ENCODE measurements at places on chromosomes 3 and 15. TPM values are rescaled to one million over a fixed set of nuclear protein-coding genes. Genes with fewer than 3 reads are reported as not detected.

GRCh38 chr3:134899786-134900185 is 104.7 kb downstream of the EPHB1 start:
- peaks cover 27% of the 10 kb centered on the region for H3K4me1 ChIP-seq
- no peaks in the 10 kb centered on the region for H3K36me3 ChIP-seq

Gene HHLA2
- 0.54 TPM for polyA plus RNA-seq

Gene XCR1
- polyA plus RNA-seq = not detected

GRCh38 chr3:15299036-15299435 is 33.4 kb downstream of the SH3BP5 start:
- no peak overlapping the region for H3K27ac ChIP-seq
- no peak for DNase-seq

Gene CELF6
- 0.09 TPM for polyA plus RNA-seq

Gene ACTC1
- polyA plus RNA-seq = 1.6 TPM

Gene KBTBD13
- not detected for polyA plus RNA-seq

GRCh38 chr3:11168881-11169805 is 14.8 kb downstream of the HRH1 start:
- no peaks in the 10 kb centered on the region for H3K36me3 ChIP-seq
- H3K4me1 ChIP-seq = no peaks in the 10 kb centered on the region
- H3K27ac ChIP-seq = no peak overlapping the region
- H3K27me3 ChIP-seq = no peaks in the 10 kb centered on the region
- no peak for DNase-seq
- no peak overlapping the region for H3K4me3 ChIP-seq

DNA sequence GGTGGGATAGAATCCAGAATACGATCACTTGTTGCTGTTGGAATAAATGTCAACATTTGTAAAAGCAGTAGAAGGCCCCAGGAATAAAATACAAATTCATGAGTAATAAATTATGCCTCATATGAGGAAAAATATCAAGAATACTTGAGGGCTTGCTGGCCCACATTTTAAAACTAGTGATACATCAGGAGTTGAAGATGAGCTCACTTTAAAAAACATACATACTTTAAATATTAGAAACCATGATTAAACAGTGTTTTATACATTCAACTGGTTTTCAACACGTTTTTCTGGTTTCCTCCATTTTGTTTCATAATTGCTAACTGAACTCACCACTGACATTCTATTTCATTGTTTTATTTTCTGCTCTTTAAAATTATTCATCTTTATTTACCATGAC is 141.4 kb downstream of the TFG start:
- no peaks in the 10 kb centered on the region for H3K36me3 ChIP-seq
- no peaks in the 10 kb centered on the region for H3K4me1 ChIP-seq

DNA sequence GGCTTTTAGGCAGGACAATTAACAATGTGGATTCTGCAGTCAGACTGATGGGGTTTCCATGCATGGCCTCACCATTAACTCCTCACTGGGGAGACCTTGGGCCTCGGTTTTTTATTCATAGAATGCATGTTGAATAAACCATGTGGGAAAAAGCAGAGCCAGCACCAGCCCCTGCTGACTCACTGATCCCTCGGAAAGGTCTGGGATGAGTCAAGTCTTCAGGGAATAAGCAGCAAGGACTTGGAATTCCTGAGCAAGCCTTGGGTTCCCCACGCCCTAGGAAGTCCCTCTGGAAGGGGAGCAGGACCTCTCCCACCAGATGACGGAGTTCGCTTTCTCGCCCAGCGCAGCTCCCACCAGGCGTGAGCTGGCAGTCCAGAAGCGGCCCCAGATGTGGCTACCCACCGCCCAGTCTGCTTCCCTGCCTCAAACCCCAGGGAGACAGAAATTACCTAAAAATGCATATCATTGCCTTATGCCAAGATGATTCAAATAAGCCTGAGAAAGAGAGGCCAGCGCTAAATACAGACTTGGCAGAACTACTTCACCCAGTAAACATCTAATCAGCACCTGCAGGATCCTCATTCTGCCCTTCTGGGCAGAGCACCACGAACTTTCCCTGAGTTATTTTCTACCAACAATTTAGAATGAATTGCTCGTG is 45.4 kb downstream of the BTD start:
- peak overlapping the region; percentile 81 for H3K27ac ChIP-seq
- H3K27me3 ChIP-seq = no peaks in the 10 kb centered on the region
- peaks cover 38% of the 10 kb centered on the region for H3K4me1 ChIP-seq
- no peak for DNase-seq
- no peak overlapping the region for H3K4me3 ChIP-seq

Gene SNTN
- not detected for polyA plus RNA-seq

DNA sequence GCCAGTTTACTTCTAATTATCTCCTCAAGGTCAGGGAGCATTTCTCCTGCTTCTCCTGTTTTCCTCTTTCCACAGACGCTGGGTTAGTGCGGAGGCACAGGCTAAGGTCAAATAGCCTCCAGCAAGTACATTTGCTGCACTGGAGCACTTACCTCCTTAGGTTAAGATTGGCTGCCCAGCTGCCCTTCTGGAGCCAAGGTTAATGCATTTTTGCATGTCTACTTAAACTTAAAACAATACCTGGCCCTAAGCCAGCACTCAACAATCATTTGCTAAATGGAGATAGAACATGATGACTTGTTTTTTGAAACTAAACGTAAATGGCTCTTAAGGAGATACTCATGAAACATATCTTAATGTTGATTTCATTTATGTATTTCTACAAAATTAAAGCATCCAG is 83.5 kb downstream of the SSR3 start:
- no peaks in the 10 kb centered on the region for H3K36me3 ChIP-seq
- H3K4me3 ChIP-seq = no peak overlapping the region
- H3K4me1 ChIP-seq = no peaks in the 10 kb centered on the region
- H3K27me3 ChIP-seq = no peaks in the 10 kb centered on the region
- no peak for DNase-seq
- no peak overlapping the region for H3K27ac ChIP-seq

Gene ISL2
- not detected for polyA plus RNA-seq

- no peaks in the 10 kb centered on the region for H3K4me1 ChIP-seq
- no peaks in the 10 kb centered on the region for H3K36me3 ChIP-seq
- no peak overlapping the region for H3K27ac ChIP-seq
- H3K4me3 ChIP-seq = no peak overlapping the region
- no peak for DNase-seq
Observed at GRCh38 chr15:57025264-57025926, 107.0 kb downstream of the TCF12 start.

DNA sequence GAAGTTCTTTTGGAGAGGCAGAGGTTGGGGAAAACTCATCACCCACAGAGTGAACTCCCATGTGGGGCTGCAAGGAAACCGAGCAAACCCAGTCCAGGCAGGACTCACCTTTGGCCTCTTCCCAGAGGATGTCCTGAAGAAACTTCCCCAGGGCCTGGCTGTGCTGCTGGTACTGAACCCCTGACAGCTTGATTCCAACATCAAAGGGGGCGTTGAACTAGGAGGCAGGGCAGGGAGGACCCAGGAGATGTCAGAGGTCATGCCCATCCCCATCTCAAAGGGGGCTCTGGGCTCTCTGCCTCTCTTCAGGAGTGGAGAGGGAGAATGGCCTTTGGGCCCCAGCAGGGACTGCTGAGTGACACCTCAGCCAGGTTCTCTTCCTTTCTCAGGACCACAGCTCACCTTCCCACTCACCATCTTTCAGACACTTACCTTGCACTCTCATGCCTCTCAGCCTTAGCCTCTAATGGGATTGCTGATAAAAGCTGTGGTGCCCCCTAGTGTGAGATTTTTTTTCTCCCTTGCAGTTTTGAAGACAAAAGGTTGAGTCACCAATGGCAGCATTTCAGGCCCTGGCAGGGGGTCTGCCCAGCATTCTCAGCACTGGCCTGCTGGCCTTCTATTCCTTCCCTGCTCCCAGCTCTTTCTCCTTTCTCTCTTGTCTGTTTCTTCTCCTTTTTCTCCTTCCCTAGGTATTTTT is 6.0 kb downstream of the GHRL start:
- no peaks in the 10 kb centered on the region for H3K27me3 ChIP-seq
- peaks cover 8% of the 10 kb centered on the region for H3K36me3 ChIP-seq
- peaks cover 7% of the 10 kb centered on the region for H3K4me1 ChIP-seq
- no peak overlapping the region for H3K4me3 ChIP-seq
- no peak overlapping the region for H3K27ac ChIP-seq

Gene SPATA12
- polyA plus RNA-seq = 0.32 TPM

GRCh38 chr15:37246065-37246464 is 145.7 kb upstream of the MEIS2 start:
- no peaks in the 10 kb centered on the region for H3K4me1 ChIP-seq
- H3K27ac ChIP-seq = no peak overlapping the region
- no peak overlapping the region for H3K4me3 ChIP-seq
- no peak for DNase-seq
- H3K27me3 ChIP-seq = no peaks in the 10 kb centered on the region
- H3K36me3 ChIP-seq = no peaks in the 10 kb centered on the region

DNA sequence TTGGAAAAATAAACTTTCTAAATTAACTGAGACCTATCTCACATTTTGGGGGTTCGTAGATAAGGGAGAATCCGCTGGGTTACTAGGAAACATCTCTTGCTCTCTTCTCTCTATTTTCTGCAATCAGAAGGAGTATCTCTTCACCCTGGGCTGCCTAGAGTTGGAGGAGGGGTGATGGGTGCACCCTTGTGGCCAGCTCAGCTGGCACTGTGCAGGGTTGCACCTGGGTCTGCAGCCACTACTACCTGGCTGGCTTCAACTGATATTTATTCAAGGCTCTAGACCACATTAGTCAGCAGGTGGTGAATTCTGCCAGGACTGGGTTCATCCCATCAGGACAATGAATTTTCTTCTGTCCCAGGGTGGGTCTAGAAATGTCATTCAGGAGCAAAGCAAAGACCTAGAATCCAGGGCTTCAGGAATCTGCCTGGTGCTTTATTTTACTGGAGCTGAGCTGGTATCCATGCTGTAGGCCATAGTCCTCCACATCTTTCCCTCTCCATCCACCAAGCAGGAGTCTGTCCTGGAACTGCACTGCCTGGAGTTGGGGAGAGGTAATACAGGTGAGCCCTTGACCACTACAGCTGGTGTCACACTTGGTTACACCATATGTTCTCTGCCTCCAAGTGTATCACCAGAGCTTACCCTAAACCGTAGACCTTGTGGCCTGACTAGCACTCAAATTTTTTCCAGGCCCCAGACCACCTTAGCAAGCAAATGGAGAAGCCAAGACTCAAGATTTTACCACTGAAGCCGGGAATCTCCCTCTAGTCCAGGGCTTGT is 14.0 kb downstream of the OR5K4 start:
- no peak overlapping the region for H3K4me3 ChIP-seq
- H3K27me3 ChIP-seq = no peaks in the 10 kb centered on the region
- H3K36me3 ChIP-seq = no peaks in the 10 kb centered on the region
- H3K27ac ChIP-seq = no peak overlapping the region
- H3K4me1 ChIP-seq = no peaks in the 10 kb centered on the region

Gene CRABP1
- not detected for polyA plus RNA-seq

DNA sequence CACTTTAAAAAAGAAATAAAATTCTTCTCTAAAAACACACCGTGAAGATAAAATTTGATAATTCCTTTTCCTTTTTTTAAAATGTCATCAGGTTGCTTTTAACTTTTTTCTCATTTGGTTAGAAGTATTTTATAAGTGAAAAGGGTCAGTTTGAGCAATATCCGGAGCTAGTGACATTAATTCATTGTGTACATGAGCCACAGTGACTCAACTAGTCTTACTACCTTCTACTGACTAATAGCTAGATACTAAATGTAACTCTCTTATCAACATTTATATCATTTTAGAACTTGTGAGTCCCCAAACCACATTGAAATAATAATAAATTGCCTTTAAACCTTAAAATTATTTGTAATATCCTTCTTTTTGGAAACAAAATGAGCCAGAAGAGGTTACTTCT is 101.2 kb upstream of the ZBTB20 start:
- no peak overlapping the region for H3K4me3 ChIP-seq
- no peaks in the 10 kb centered on the region for H3K36me3 ChIP-seq

DNA sequence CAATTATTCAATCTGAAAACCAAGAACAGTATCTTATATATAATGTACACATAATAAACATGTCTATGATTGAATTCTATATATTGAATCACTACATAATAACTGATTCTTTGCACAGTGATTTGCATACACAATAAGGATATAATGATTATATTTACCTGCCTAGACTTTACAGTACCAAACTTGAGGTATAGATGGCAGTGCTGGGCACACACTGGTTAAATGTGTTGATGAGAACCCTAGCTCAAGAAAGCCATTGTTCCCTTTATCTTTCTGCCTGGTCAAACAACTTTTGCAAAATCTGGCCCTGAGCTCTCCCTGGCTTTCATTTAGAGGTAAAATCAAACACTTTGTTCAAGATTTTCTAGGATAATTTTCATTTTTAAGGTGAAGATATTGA is 697.7 kb downstream of the TUSC7 start:
- DNase-seq = no peak
- H3K4me1 ChIP-seq = no peaks in the 10 kb centered on the region
- H3K36me3 ChIP-seq = no peaks in the 10 kb centered on the region
- H3K4me3 ChIP-seq = no peak overlapping the region
- H3K27me3 ChIP-seq = no peaks in the 10 kb centered on the region

GRCh38 chr3:16329036-16329825 is 64.2 kb downstream of the OXNAD1 start:
- H3K4me1 ChIP-seq = no peaks in the 10 kb centered on the region
- no peak for DNase-seq
- H3K27ac ChIP-seq = no peak overlapping the region
- no peaks in the 10 kb centered on the region for H3K27me3 ChIP-seq

DNA sequence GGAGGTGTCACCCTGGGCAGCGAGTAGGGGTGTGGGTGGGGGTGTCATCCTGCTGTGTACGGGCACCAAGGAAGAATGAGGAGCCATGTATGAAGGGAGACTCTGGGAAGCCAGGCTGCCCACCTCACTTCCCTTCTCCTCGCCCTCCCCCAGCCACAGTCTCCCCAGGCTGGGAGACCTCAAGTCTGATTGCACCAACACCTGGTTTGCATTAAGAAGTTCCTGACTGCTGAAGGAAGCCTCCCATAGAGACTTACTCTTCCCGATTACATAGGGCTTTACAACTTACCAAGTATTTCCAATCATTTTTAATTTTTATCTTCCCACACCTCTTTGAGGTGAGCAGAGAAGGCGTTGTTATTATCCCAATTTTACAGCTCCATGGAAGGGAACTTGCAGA is 29.5 kb upstream of the SMAD3 start:
- no peak overlapping the region for H3K27ac ChIP-seq
- H3K36me3 ChIP-seq = no peaks in the 10 kb centered on the region
- no peak overlapping the region for H3K4me3 ChIP-seq
- DNase-seq = no peak
- peaks cover 5% of the 10 kb centered on the region for H3K4me1 ChIP-seq
- H3K27me3 ChIP-seq = no peaks in the 10 kb centered on the region

DNA sequence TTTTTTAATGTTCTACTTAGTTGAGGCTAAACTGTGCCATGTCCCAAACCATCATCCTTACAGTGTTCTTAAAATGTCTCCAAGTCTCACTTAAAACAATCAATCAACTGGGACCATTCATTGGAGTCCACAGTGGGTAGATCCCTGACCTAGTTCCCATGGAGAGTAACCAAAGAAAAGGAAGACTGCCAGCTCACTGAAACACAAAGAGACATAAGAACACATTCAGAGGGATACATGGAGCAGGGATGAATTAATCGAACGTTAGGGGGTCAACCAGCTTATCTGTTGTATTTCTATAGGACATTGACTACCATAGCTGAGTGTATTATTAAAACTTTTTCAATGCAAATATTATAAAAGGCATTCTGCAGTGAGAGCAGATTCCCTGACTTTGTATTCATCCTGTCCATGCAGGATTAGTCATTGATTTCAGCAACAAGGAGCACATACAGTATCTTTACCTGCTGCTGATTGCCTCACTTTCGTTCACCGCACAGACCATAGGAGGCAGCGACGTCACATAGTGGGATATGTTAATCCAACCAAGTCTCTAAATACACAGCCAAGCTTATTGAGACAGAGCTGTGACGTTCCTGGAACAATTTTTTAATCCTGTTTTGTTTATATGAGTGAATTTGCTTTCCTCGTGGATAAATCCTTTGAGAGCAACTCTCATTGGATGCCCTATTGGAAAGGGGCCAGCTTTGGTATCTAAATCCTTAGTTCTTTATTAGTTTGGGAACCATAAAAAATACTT is 364.9 kb upstream of the RBMS3 start:
- H3K27me3 ChIP-seq = no peaks in the 10 kb centered on the region
- H3K36me3 ChIP-seq = no peaks in the 10 kb centered on the region
- DNase-seq = no peak
- no peak overlapping the region for H3K27ac ChIP-seq

All from GM12878 (cell line).